Placental pericyte (primary cell): ENCODE measurements at places on chromosomes 2 and 18. TPM values are rescaled to one million over a fixed set of nuclear protein-coding genes. Genes with fewer than 3 reads are reported as not detected.

Gene SERPINB5
- 0.14 TPM in 1 of 2 replicates, not detected in the other for total RNA-seq

Gene MPPE1
- 12.9 and 23.0 TPM in 2 replicates for total RNA-seq

Gene PLEK
- total RNA-seq = 1.3 TPM in 1 of 2 replicates, not detected in the other

Gene COL4A3
- under 0.01 TPM in 1 of 2 replicates, not detected in the other for total RNA-seq

Gene AOX1
- total RNA-seq = 1.8 and 11.9 TPM in 2 replicates

Gene SRD5A2
- total RNA-seq = not detected in 2 replicates

Gene TMEM163
- not detected in 2 replicates for total RNA-seq

Gene ELP2
- 80.2 and 83.6 TPM in 2 replicates for total RNA-seq

Gene KCNJ3
- not detected in 2 replicates for total RNA-seq

Gene TRPM8
- total RNA-seq = 0.14 TPM in 1 of 2 replicates, not detected in the other

Gene KLHL41
- total RNA-seq = 0.14 and 0.22 TPM in 2 replicates

Gene ALK
- 0.29 TPM in 1 of 2 replicates, not detected in the other for total RNA-seq

Gene HRH4
- under 0.01 and 0.14 TPM in 2 replicates for total RNA-seq

Gene IL36B
- total RNA-seq = 0.14 TPM in 1 of 2 replicates, not detected in the other

Gene UGT1A3
- total RNA-seq = not detected in 2 replicates

Gene LDLRAD4
- 0.14 and 0.88 TPM in 2 replicates for total RNA-seq

Gene CNDP1
- total RNA-seq = 0.22 TPM in 1 of 2 replicates, not detected in the other

Gene EIF2AK2
- total RNA-seq = 18.6 and 42.2 TPM in 2 replicates

Gene GKN2
- 0.22 TPM in 1 of 2 replicates, not detected in the other for total RNA-seq

Gene RUFY4
- not detected in 2 replicates for total RNA-seq

Gene KCNG2
- not detected in 2 replicates for total RNA-seq

Gene SAG
- not detected in 2 replicates for total RNA-seq

Gene PGAP1
- 3.3 and 9.0 TPM in 2 replicates for total RNA-seq

Gene MAL
- not detected in 2 replicates for total RNA-seq
